HFFc6 (cell line): ENCODE measurements at places on chromosomes 2 and 18. TPM values are rescaled to one million over a fixed set of nuclear protein-coding genes. Genes with fewer than 3 reads are reported as not detected.

- DNase-seq: no peak
Observed at GRCh38 chr18:31554776-31555175, 36.9 kb upstream of the TTR start.

GRCh38 chr2:19048593-19049266, 309.7 kb downstream of the OSR1 start:
- DNase-seq: no peak

GRCh38 chr2:133768658-133769435, 200.6 kb upstream of the NCKAP5 start:
- DNase-seq: no peak

DNA sequence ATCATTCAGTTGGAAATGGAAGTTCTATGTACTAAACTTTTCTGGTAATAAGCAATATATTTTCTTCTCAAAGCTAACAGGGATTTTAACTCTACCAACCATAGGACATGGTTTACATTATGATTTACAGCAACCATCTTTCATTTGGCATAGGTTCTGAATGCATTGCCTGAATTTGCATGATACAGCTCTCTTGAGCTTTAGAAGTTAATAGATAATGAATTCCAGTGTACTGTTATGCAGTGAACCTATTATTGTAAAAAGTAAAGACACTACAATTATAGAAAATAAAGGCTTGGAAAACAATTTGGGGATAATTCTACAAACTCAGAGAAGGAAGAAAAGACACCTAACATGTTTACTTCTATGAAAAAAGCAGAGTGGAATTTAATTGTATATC, 182.0 kb downstream of the GRB14 start:
- no peak for DNase-seq

Gene APOB
- not detected in 2 replicates for total RNA-seq

Gene PSD4
- total RNA-seq: 0.92 to 1.2 TPM (median 0.93 TPM) in 3 replicates

Gene RBM43
- total RNA-seq: 3.8 to 6.9 TPM (median 4.8 TPM) in 3 replicates

Gene HSPE1
- 85.0 to 146 TPM (median 96.3 TPM) in 3 replicates for total RNA-seq

Gene VWA3B
- not detected in 3 replicates for total RNA-seq

Gene GPR39
- total RNA-seq: 1.7 to 2.7 TPM (median 2.2 TPM) in 3 replicates

Gene SLC5A6
- total RNA-seq: 23.7 to 35.8 TPM (median 24.3 TPM) in 3 replicates

Gene UGT1A8
- not detected in 3 replicates for total RNA-seq

Gene MSH6
- 47.0 to 67.0 TPM (median 62.0 TPM) in 3 replicates for total RNA-seq
